Stimulated activated CD8-positive, alpha-beta memory T cell treated with anti-CD3 and anti-CD28 coated beads, Interleukin-2, amount 100 ng/mL, for 48 hours (primary cell): ENCODE measurements at places on chromosomes 11 and 22.

- no peak for DNase-seq
These were observed 1.1 kb upstream of the VPS37C start for GRCh38 chr11:61162092-61162941.

GRCh38 chr11:62443390-62444235 lies 24.8 kb downstream of the SCGB1A1 start:
- no peak for DNase-seq

DNA sequence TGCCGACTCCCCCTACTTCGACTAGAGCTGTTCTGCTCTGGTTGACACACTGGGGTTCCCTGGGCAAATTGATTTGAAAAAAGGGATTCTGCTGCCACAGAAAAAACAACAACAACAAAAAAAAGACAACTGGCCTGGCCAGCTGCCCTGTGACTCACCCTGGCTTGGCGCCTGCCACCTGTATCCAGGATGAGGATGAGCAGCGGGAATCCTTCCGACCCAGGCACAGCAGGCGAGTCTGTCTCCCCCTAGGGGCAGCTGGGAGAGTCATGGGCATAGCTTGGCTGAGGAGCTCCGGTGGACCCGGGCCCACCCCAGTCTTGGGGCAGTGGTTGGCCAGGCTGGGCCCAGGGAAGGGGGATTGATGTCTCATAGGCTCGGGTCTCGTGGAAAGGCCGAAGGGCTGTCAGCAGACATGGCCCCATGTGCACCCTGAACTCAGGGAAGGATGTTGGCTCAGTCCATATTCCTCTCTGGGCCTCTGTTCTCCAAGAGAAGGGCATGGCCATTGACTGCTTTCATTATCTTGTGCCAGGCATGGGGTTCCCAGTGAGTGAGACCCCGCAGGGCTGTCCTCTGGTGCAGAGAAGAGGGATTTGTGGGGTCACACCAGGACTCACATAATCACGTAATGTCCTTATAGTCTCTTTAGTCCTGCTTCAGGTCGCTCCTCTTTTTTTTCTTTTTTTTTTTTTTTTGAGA lies 10.4 kb upstream of the SUN2 start:
- DNase-seq = no peak

DNA sequence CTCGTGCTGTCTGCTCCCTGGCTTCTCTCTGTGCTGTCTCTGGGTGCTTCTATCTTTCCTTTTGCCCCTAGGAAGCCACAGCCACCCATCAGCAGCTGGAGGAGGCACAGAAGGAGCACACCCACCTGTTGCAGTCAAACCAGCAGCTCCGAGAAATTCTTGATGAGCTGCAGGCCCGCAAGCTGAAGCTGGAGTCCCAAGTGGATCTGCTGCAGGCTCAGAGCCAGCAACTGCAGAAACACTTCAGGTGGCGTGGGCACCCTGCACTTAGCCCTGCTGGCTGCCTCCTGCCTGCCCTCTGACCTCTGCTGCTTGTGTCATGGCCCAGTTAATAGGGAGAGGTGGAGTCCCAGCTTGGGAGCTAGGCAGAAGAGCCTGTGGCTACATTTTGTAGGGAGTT lies 67.8 kb downstream of the CEP164 start:
- DNase-seq = no peak

DNA sequence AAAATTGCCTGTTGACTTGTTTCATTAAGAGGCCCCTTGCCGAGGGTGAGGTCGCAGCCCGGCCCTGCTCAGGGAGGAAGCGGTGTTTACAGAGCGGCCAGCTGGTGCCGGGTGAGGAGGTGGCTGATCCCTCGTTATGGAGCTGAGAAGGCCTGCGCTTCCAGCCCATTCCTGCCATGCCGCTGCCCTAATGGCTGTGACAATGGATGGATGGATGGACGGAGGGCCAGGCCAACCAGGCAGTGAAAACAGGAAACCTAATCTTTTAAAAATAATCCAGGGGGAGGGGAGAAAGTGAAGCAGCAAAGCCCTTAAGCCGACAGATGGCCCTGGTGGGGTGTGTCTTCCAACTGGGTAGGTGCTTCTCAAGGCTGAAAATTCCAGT lies 38.5 kb downstream of the BCR start:
- DNase-seq = no peak
